ENCODE measurements at places on chromosomes 4 and X. TPM values are rescaled to one million over a fixed set of nuclear protein-coding genes. Genes with fewer than 3 reads are reported as not detected.

DUSP9 gene
- total RNA-seq, result 1.0 TPM

KLHL2 gene
- 15.4 TPM for total RNA-seq

HOPX gene
- total RNA-seq, result not detected

FAM184B gene
- total RNA-seq, result 0.02 TPM

SPANXN5 gene
- 0.06 TPM for total RNA-seq

SSX3 gene
- total RNA-seq, result not detected

FDCSP gene
- not detected for total RNA-seq

ZNF732 gene
- not detected for total RNA-seq

AMOT gene
- total RNA-seq, result 0.03 TPM

NDNF gene
- not detected for total RNA-seq

GPAT3 gene
- total RNA-seq, result 33.5 TPM

TEX13C gene
- total RNA-seq, result not detected

ASMT gene
- 0.15 TPM for total RNA-seq

IQCM gene
- not detected for total RNA-seq

Measured in A549 treated with Hydrocortisone at 1 μM for 4 hours (cell line).